ENCODE measurements at places on chromosomes 1 and 21.
A peak's percentile ranks its signal among the peaks of the same experiment; 100 is the strongest.

- no peak for DNase-seq
Observed at GRCh38 chr1:220889333-220889732, 10.1 kb downstream of the HLX start.

DNA sequence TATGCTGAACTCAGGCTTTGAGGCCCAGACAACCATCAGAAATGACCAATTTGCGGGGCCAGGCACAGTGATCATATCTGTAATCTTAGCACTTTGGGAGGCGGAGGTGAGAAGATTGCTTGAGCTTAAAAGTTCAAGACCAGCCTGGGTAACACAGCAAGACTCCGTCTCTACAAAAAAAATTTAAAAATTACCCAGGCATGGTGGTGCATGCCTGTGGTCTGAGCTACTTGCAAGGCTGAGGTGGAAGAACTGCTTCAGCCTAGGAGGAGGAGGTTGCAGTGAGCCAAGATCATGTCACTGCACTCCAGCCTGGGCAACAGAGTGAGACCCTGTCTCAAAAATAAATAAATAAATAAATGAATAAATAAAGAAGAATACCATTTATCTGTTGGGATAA, 156.5 kb downstream of the EIF4G3 start:
- DNase-seq: no peak

GRCh38 chr1:226590614-226591013, 42.0 kb downstream of the STUM start:
- no peak for DNase-seq

GRCh38 chr1:178938959-178939317, 68.1 kb upstream of the ANGPTL1 start:
- peak; percentile 81 for DNase-seq

DNA sequence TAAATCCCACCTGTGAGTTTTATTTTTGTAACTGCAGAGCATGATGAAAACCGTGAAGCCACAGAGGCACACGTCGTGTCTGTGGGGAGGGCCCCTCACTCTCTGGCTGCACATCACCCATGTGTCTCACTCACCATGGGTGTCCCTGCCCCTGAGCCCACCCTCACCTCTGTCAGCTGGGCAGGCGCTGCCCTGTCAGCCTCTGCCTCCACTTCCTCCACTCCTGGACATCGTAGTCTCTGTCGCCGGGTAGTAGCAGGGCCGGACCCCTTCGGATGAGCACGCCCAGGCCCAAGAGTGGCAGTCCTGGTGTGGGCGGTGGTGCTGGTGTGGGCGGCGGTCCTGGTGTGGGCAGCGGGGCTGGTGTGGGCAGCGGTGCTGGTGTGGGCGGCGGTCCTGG, 37.3 kb downstream of the COL18A1 start:
- no peak for DNase-seq
